ENCODE measurements at places on chromosomes 16 and 17. TPM values are rescaled to one million over a fixed set of nuclear protein-coding genes. Genes with fewer than 3 reads are reported as not detected.

Gene ODAD4
- 7.0 TPM for total RNA-seq

Gene TM4SF5
- not detected for total RNA-seq

Gene SEZ6L2
- 66.3 TPM for total RNA-seq

Gene CD300E
- total RNA-seq = 0.30 TPM

Gene VMO1
- 2.0 TPM for total RNA-seq

Gene AIPL1
- total RNA-seq = 0.22 TPM

Gene KCNJ18
- total RNA-seq = not detected

Gene KRTAP4-9
- total RNA-seq = not detected

Gene LGALS9B
- total RNA-seq = not detected

Gene ZNF778
- total RNA-seq = 14.1 TPM

Gene KCTD19
- total RNA-seq = 0.99 TPM

Gene GDPD3
- total RNA-seq = 4.8 TPM

Gene SLFN12L
- total RNA-seq = 0.22 TPM

Gene ITGAD
- not detected for total RNA-seq

Gene TNFSF13
- total RNA-seq = 1.8 TPM

Gene GAST
- total RNA-seq = not detected

Gene TPSAB1
- 2.4 TPM for total RNA-seq

Gene KRTAP2-1
- not detected for total RNA-seq

Gene LYRM9
- total RNA-seq = 19.7 TPM

Gene SNX20
- total RNA-seq = 0.61 TPM

Gene SLFN11
- 28.1 TPM for total RNA-seq

Gene USH1G
- total RNA-seq = 0.06 TPM

Gene LPO
- total RNA-seq = 0.20 TPM

Gene UBTF
- 101 TPM for total RNA-seq

Gene QPRT
- total RNA-seq = 52.0 TPM

Gene CLEC10A
- 0.69 TPM for total RNA-seq

Gene KRT36
- not detected for total RNA-seq

Gene LHX1
- 2.9 TPM for total RNA-seq

Gene CYLD
- total RNA-seq = 35.9 TPM

Gene FMNL1
- 3.5 TPM for total RNA-seq

Gene CDRT15
- not detected for total RNA-seq

Gene RPAIN
- total RNA-seq = 84.3 TPM

Gene RHBDL1
- total RNA-seq = 4.1 TPM

Gene KRT35
- total RNA-seq = not detected

Gene PRCD
- total RNA-seq = 8.9 TPM

Gene MLX
- 20.3 TPM for total RNA-seq

Gene GPR142
- 0.59 TPM for total RNA-seq

Gene SECTM1
- total RNA-seq = 7.4 TPM

Gene MMP28
- total RNA-seq = 12.8 TPM
